Suppressor macrophage (primary cell): ENCODE measurements at places on chromosomes 12 and 14.

GRCh38 chr14:53147208-53147607, 5.9 kb downstream of the DDHD1 start:
- no peak for DNase-seq

DNA sequence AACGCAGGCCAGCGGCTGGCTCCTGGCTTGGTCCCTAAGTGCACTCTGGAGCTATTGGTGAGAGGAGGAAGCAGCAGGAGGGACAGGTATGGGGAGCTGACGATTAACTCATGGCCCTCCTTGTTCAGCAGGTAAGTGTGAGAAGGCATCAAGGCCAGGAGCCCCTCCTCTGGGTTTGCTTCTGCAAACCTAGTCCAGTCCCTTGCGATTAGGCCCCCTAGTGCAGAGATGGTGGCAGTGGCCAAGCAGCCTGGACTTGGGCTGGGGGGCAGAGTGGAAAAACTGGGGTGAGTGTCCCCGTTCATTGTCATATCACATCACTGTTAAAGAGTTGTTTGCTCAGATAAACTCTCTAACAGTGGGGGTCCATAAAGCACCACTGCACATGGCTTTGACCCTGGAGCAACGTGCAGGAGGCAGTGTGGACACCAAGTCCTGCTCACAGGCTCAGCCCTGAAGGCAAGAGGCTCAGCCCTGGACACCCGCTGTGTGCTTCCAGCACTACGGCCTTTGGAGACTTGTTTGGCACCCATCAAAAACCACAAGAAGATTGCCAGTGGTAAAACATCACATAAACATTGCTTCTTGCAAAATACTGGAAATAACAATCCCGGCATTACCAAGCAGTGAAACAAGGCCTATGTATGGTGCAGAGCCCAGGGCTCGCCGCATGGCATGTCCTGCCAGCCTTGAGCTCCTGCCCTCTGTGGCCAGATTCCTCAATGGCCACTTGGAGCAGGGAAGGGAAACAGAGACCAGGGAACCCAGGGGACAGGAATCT, 184.3 kb upstream of the RTL1 start:
- no peak for DNase-seq

GRCh38 chr12:106386813-106387535, 29.4 kb downstream of the POLR3B start:
- DNase-seq = no peak

- no peak for DNase-seq
Observed at GRCh38 chr12:68349921-68350606, 17.9 kb upstream of the MDM1 start.

- DNase-seq = no peak
Observed at GRCh38 chr14:77485901-77486678, 12.5 kb downstream of the ISM2 start.

GRCh38 chr12:43827093-43827492, 8.8 kb upstream of the TMEM117 start:
- DNase-seq = no peak

- DNase-seq = no peak
Observed at GRCh38 chr14:69863083-69863482, 16.1 kb upstream of the SMOC1 start.

DNA sequence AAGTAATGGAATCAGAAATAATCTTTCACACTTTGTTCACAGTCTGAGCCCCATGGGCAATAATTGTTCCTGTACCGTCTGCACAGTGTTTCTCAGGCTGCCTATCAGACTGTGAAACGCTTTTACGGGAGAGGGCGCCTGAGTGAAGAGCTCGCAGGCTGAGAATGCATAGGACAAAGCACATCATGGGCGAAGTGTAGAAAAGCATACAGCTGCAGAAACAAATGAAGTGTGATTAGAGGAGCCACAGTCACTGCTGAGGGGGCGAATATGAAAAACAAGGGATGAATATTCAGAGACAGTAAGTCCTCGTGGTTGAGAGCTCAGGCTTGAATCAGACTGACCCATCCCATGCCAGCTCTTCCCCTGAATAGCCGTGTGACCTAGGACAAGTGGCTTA, 438.4 kb upstream of the DCN start:
- DNase-seq = no peak

- peak; percentile 54 for DNase-seq
Observed at GRCh38 chr12:89382328-89382727, 30.0 kb upstream of the DUSP6 start.

GRCh38 chr12:15486859-15487258, 164.6 kb downstream of the PTPRO start:
- no peak for DNase-seq

DNA sequence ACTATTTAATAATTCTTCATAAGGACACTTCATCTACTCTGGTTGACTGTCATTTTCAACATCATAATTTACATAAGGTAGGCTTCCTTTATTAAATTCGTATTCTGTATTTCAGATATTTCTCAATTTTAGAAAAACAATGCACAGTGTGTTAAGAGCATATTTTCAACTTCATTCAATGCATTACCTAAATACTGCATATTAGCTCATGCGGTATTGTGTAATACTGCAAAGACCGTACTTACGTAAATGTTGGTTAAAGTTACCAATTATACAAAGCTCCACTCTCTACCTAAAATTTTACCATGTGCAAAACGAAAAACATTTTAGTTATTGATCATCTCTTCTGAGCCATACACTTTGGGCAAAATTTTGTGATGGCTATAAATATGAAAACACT, 62.8 kb downstream of the EXOC5 start:
- DNase-seq = no peak

GRCh38 chr14:74568380-74568649, 43.7 kb downstream of the LTBP2 start:
- DNase-seq = no peak

- no peak for DNase-seq
Observed at GRCh38 chr14:102220031-102220430, 80.3 kb downstream of the WDR20 start.

GRCh38 chr12:93737457-93738198, 60.5 kb downstream of the CRADD start:
- no peak for DNase-seq

DNA sequence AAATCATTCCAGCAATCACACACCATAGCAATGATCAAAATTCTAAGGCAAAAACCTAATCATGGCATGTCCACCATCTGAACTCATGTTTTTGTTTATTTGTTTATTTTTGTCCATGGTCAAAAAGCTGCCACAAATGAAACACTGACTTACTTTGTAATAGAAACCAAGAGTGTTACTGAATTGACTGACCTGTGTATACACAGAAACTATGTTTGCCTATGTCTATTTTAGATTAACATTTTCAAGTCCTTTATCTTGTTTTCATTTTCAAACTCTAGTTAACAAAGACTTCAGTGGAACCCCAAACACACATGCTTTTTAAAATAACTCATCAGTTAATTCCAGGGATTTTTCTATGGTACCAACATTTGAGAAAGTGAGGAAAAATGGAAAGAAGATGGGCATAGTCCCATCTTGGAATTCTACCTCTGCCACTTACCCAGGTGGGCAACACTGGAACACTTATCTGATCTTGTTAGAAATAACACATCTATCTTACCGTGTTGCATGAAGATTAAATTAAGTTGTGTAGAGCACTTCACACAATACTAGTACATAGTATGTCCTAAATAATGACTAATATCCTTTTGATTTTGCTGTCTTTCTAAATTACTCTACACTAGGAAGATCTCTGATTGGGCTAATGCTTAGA, 6.4 kb downstream of the LUM start:
- DNase-seq = no peak

DNA sequence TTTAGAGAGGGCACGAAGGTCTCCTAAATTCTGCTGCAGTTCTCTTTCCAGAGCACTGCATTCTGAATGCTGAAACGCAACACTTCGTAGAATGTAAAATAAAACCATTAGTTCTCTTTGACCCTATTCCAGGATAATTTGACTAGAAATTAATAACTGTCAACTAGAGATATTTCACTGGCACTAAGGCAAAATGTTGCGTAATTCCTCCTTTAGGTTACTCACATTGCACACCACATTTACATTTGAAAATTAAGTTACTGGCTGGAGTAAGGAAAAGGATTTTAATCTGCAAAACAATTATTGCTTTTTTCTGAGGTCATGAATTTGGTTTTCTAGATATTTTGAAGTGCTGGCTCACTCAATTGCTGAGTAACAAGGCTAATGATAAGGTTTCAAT, 58.0 kb upstream of the TRHDE start:
- DNase-seq = no peak

- DNase-seq = no peak
Observed at GRCh38 chr14:68403191-68404145, 389.4 kb downstream of the ZFP36L1 start.

GRCh38 chr12:78403681-78404080, 460.9 kb upstream of the SYT1 start:
- DNase-seq = no peak

DNA sequence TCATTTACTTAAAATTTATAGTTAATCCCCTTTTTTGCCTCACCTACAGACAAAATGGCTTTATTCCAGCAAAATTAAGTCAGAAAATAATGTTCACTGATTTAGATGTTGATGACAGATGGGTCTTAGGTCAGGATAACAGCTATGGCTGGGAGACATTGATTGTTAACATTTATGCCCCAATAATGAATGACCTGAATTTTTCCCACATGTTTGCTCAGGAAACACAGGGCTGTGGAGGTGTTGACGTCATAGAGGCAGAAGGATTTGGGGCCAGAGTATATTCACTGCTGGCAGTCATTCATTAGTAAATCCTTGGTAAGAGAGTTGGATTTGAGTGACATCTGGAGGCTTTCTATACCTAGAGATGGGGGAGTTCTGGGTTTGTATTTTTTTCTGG, 121.3 kb downstream of the PDE3A start:
- DNase-seq = no peak
